Psoas muscle (tissue), 8 donors: ENCODE measurements at places on chromosomes 4 and X. TPM values are rescaled to one million over a fixed set of nuclear protein-coding genes. Genes with fewer than 3 reads are reported as not detected.

- no peak for DNase-seq
Observed at GRCh38 chrX:44770121-44770520, 73.7 kb upstream of the DUSP21 start.

DNA sequence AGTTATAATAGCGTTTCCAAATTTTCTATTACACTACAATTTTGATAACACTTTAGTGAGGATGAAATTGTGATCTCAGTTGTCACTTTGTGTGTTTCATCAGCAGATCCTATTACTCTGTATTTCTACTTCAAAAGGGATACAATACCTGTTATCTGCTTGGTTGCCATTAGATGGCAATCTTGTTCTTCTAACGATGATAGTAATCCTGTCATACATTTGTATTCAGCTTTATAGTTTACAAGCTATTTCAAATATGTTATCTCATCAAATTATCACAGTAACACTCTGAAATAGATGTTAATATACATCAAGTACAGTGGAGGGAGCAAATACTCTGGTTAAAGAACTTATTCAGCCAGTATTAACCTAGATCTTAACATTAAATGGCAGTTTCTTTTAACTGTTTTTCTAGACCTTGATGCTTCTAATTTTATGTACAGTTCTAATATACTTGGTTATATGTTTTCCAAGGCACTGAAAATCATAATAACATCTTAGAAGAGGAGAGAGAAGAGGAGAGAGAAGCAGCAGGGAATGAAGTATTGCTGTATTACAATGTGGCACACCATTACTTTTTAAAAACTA, 292.0 kb downstream of the CCSER1 start:
- DNase-seq, result no peak

DNA sequence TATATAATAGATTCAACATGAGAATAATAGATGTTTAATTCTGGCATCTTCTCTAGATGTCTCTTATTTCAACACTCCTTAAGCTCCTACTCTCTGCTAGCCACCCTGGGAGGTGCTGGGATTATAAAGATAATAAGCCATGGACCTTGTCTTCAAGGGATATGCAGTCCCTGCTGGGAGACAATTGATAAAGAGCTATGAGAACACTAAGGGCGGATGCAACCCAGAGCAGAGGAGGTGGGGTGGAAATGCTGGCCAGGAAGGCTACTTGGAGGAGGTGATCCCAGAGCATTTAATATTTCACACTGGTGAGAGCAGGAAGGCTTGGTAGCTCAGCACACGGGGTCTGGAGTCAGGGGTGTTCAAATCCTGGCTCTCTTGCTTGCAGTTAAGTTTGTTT, 18.3 kb upstream of the PGRMC2 start:
- no peak for DNase-seq

- DNase-seq, result no peak
Observed at GRCh38 chr4:94127707-94128328, 79.8 kb upstream of the SMARCAD1 start.

DNA sequence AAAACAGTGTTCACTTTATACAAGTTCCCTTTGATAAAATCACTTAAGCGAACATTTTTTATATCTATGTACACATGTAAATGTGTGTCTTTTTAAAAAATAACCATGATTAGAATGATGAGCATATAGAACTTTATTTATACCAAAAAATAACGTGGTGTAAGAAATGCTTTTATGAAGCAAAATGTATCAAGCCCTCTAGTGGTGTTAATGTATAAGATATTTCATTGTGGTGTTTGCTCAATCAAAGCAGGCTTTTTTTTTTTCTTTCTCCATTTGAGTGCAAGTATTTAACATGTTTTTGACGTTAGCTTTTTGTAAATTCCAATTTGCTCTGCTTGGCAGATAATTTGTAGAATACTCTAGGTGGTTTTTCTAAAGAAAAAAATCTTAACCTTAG, 2092.4 kb upstream of the TENM3 start:
- no peak for DNase-seq

DNA sequence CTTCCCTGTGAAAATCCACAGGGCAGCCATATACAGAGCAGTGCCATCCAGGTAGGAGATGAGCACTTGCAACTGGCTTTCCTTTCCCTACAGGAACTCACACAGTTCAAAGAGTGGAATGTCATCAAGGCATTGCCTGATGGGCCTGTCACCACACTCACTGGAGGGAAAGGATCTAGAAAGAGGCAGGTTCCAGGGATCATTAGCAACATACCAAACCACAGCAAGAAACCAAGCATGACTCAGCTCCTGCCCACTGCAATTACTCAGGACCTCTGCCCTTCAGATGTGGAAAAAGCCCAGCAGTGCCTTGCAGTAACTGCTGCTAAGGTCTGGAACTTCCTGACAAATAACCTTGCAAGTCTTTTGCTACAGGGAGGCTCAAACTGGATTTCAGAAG, 101.2 kb downstream of the ZNF674 start:
- DNase-seq, result no peak

GRCh38 chrX:103919270-103919637, 43.2 kb upstream of the TMSB15B start:
- DNase-seq, result no peak

DNA sequence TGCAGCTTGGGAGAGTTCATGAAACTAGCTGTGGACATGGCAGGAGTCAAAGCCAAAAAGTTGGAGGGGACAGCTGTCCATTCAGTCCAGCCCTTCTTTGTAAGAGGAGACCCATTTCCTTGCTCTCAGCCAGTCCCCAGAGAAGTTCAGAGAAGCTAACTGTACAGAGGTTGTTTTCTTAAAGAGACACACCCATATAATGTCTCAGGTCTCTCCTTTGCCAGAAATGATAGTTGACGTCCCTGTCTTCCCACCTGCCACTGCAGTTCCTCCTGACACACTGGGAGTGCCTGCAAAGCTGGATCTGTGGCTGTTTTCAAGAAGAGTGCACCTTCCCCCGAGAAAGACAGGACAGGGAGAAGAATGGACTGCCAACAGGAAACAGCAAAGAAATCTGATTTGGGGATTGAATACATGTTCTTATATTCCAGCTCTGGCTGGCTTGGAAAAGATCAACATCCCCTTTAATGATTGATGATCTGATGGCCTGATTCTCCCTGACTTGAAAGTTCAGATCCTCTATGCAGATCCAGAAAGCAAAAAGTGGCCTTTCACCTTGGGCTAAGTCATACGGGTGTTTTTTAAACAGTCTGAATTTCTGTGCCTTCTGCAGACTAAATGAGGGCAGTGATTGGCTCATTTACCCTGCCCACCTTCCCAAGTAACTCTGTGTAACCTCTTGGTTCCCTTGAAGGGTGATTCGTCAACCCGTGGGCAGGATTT, 87.2 kb downstream of the MAOA start:
- DNase-seq, result no peak

GRCh38 chrX:122555925-122556324, 628.2 kb upstream of the GRIA3 start:
- no peak for DNase-seq

The SMIM31 gene
- not detected for polyA plus RNA-seq

The MAGEA2B gene
- polyA plus RNA-seq, result not detected

The IL2RG gene
- 1.6 TPM for polyA plus RNA-seq

The CFAP99 gene
- polyA plus RNA-seq, result 0.03 TPM
